COLO829 (cell line): ENCODE measurements at places on chromosomes 13 and 19.

DNA sequence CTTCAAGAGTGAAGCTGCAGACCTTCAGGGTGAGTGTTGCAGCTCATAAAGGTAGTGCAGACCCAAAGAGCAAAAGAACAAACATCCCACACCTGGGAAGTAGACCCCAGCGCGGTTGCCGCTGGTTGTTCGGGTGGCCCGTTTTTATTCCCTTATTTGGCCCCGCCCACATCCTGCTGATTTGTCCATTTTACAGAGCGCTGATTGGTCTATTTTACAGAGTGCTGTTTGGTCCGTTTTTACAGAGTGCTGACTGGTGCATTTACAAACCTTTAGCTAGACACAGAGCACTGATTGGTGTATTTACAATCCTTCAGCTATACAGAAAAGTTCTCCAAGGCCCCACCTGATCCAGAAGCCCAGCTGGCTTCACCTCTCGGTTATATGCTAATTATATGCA lies 1.0 kb downstream of the SCGB2B2 start:
- no peak for DNase-seq

DNA sequence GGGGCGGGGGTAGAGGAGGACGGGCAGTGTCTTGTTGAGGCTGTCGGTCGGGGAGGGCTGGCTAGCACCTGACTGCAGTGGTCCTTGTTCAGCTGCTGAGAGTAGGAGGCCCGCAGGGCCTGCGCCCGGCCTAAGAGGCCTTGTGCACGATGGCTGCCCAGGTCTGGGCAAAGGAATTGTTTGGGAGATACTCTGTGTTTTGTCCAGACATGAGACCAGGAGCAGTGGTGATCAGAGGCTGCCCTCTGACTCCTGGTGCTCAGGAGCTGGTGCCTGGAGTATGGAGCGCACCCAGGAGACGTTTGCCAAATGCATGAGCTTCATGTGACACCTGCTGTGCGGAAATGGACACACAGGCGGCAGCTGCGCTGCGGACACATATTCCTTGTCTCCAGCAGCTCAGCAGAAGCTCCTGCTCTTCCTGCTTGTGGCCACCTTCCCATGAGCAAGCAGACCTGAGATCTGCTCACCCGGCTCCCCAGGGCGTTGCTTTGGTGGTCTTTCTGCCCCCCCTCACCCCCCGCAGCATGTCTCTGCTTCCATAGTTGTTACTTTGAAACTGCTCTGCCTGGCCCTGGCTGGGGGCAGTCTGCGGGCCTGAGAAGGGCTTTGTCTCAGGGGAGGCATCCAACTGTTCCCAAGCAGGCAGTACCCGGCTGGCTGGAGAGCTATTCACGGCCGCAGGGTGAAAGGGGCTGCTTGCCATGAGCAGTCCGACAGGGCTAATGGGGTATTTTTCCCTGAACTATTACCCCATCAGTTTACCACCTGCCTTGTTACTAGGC lies 163.9 kb downstream of the TEX29 start:
- DNase-seq: no peak

DNA sequence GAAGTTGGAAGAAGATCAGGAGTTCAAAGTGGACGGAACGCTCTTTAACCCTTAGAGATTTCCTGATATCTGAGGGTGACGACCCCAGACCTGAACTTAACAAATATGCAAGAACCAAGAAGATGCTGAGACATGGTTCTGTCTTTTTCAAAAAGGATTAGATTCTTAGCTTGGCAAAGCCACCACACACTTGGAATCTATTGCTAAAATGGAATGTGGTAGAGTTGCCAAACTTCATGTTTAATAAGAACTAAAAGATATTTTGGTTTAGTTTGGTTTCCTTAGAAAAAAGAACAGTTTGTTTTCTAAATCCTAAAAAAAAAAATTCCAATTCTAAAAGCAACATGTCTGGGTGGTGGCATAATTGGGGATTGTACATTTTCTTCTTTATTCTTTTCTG lies 29.5 kb downstream of the UNC13A start:
- DNase-seq: no peak

DNA sequence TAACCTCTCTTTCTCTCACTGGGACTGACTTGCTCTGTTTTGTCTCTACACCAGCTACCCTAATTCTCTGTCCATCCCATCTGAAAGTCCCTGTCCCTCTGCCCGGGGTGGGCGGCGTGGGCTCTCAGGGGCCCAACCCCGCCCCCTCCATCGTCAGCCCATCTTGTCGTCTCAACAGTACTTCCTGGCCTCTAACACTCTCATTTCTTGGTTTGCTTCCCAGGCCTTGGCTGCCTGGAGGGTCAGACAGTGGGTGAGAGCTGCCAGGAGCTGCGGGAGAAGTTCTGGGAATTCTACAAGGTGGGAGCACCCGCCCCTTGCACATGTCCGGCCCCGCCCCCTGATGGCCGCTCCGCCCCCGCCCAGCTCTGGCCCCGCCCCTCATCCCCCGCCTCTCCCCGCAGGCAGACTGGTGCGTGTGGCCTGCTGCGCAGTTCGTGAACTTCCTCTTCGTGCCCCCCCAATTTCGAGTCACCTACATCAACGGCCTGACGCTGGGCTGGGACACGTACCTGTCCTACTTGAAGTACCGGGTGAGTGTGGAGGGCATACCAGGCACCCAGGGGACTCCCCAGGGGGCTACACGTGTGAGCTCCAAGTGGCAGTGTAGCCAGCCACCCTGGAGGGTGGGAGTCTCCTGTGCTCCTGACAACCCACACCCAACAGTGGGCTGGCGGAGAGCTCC lies 1.7 kb downstream of the MPV17L2 start:
- no peak for DNase-seq

- no peak for DNase-seq
Observed at GRCh38 chr19:40416918-40417642, 3.9 kb upstream of the PRX start.

DNA sequence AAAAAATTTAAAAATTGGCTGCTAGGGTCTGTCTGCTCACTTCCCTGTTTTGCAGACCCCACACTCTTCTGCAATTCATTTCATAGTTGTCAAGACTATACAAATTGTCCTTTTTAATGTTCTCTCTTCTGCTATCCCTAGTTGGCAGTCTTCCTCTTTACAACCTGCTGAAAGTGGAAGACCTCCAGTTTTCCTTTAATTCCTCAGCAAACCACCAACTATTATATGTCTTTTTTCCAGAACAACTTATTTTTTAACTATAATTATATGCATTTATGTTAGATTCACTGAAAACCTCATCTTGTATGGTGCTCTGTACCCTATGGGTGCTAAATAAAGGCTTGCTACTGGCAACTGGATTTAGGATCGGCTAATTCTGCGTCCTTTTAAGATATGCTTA lies 1.1 kb upstream of the PHF11 start:
- no peak for DNase-seq

DNA sequence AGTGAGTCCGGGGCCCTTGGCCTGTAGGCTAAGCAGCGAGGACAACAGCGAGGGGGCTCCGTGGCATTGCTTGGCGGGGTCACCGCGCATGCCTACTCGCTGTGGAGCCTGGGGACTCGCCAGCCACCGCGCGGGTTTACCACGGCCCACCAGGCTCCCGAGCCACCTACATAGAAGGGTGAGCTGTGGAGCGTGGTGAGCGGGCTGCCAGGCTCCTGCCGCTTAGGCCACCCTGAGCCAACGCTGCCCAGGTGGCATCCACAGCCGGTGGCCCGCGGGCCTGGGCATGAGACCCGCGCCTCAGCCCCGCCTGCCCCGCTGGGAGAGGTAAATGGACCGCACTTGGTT lies 31.2 kb downstream of the C1QTNF9 start:
- DNase-seq: no peak

GRCh38 chr13:94112227-94112626 lies 367.3 kb downstream of the DCT start:
- DNase-seq: no peak

- DNase-seq: no peak
Observed at GRCh38 chr13:41742917-41743552, 217.9 kb downstream of the VWA8 start.

DNA sequence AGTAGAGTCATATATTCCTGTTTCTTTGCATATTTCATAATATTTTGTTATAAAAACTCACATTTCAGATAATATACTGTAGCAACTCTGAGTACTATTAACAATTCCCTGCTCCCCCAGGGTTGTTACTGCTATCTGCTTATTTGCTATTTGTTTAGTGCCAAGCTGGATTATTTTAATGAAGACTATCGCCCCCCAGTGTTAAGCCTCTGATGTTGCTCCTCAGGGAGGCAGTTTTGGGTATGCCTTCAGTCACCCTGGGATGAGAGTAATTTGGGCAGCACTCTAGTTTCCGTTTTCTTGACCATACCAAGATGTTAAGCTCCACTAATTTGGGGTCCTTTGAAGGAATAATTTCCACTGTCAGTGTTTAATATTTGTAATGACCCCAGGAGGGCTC lies 46.0 kb downstream of the MICU2 start:
- peak; percentile 16 for DNase-seq

DNA sequence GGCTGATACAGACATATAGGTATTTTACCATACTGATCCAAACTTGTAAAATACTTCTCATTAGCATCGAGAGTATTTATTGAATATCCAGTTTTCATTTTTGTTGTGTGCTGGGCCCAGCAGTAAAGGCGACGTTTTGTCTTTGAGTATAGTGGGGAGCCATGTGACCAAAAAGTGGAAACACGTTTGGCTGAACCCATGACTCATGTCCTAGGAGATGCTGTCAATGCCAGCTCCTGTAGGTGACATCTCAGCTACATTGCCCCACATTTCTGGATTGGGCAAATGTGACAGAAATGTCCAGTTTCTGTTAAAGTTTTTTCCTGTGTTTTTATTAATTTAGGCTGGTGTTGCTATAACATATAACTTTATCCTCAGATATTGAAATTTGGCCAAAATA lies 26.1 kb upstream of the GTF3A start:
- no peak for DNase-seq

DNA sequence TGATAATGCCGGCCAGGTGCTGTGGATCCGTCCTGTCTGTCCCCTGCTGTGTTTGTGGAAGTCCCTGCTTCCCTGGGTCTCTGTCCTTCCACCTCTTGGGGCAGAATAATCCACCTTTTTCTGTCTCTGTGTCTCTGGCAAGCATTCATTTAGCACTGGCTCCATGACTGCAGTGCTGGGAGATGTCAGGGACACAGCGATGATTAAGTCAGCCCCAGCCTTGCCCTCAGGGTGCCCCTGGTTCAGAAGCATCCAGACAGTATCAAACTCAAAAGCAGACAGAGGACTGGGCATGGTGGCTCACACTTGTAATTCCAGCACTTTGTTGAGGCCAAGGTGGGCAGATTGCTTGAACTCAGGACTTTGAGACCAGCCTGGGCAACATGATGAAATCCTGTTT lies 1.5 kb downstream of the HIPK4 start:
- no peak for DNase-seq

DNA sequence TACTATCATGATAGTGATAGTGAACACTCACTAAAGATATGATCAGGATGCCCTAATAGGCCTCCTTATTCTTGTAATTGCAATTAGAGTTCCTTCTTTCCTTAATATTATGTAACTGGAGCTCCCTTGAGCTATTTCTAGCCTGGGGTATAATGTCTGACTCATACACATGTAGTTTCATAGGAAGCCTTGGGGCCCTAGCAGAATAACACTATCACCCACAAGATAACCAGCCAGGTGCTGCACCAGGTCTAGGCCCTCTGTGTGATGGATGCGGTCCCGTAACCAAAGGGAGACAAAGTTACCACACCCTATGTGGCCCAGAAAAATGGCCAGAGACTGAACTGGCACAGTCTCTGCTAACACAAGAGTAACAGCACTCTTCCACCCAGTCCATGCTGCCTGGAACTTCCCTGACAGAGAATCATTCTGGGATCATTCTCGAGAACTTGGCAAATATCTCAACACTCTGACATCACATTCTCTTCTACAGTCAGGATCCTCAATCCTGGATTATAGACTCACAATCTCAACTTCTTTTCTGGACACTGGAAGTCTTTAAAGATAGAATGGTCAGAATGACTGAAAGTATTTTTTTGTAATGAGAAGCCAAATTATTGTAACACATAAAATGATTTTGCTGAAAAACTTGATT lies 32.6 kb upstream of the IGFL4 start:
- DNase-seq: no peak

- peak; percentile 17 for DNase-seq
Observed at GRCh38 chr13:110280231-110280813, 26.6 kb downstream of the COL4A1 start.

DNA sequence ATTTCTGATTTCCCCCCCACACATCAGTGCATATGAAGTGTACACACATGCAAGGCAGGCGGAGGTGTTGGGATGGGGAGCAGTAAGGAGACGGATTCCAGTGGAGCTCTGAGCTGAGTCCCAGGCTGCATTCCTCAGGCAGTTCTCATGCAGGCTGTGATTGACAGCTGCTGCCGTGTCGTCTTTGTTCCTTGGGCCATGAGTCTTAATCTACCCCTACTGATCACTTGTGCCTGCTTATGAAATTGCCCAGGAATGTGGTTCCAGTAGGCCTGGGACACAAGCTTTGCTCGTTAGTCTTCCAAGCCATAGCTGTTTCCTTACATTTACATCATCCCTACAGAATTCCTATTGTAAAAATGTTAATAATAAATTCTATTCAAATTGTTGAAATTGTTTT lies 1241.9 kb downstream of the UQCRFS1 start:
- DNase-seq: no peak
